ENCODE measurements at places on chromosomes 3 and 15. TPM values are rescaled to one million over a fixed set of nuclear protein-coding genes. Genes with fewer than 3 reads are reported as not detected.

The PLSCR2 gene
- 0.86 TPM for total RNA-seq

The ANKRD63 gene
- not detected for total RNA-seq

DNA sequence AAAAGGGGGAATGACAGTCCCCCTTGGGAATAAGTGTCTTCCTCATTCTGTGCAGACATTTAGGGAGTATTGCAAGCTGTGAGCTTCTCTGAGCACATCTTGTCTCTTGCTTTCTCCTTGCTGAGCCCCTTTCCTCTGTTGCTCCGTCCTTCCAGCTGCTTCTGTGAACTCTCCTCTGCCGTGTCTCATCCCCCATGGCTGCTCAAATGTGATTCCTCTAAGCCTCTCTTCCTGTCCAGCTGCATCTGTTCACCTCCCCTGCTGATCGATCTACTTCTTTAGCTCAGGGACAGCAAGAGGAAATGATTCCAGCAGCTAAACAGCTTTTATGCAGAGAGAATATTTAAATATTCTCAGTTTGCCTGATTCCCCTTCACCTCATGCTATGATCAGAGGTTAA is 328.0 kb upstream of the DNAJC19 start:
- DNase-seq: no peak

DNA sequence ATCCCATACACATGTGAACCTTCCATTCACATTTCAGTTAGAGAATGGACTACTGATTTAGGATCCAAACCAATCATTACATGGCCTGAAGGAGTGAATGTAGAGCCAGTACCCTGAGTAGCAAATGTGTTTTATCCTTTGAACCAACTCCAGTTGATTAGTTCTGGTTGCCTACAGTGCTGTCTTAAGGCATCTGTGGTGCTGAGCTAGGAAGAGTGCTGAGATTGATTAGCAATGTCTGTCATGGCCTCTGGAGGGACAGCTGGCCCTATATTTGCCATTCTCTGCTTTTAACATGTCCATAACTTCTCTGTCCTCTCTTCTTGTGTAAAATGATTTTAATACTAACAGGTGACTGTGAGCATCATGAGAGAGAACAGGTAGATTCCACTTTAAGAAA is 11.1 kb downstream of the LRTM1 start:
- DNase-seq: no peak

DNA sequence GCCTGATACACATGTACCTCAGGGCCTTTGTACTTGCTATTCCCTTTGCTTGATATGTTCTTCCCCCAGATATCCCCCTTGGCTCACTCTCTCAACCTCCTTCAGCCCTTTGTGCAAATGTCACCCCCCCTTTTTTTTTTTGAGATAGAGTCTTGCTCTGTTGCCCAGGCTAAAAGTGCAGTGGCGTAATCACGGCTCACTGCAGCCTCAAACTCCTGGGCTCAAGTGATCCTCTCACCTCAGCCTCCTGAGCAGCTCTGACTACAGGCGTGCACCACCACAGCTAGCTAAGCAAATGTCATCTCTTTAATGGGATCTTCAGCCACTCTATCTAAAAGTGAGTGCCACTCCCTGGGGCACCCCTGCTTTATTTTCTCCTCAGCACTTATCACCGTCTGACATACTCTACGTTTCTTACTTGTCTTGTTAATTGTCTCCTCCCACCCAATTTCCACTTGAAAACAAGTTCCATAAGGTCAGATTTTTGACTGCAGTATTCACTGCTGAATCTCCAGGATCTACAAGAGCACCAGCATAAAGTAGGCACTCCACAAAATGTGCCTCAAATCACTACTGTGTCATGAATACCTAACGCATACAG is 14.6 kb downstream of the IP6K2 start:
- no peak for DNase-seq
